ENCODE measurements at places on chromosomes 2 and 18. TPM values are rescaled to one million over a fixed set of nuclear protein-coding genes. Genes with fewer than 3 reads are reported as not detected.

DNA sequence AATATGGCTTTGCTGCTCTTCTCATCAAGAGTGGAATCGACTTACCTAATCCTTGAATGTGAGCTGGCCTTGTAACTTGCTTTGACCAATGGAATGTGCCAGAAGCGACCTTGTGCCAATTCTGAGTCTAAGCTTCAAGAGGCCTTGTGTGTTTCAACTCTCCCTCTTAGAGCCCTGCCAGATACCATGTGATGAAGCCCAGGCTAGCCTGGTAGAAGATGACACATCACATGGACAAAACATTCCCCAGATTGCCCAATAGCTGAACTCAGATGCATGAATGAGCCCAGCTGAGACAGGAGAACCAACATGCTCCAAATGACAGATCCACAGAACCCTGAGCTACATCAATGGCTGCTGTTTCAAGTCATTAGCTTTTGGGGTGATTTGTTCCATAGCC lies 4.2 kb upstream of the KLHL14 start:
- no peak for DNase-seq

- no peak for DNase-seq
Measured at GRCh38 chr2:88628571-88628939, 1.3 kb upstream of the EIF2AK3 start.

GRCh38 chr2:11344956-11345677 lies 681 bp upstream of the ROCK2 start:
- peak; percentile 91 for DNase-seq

DNA sequence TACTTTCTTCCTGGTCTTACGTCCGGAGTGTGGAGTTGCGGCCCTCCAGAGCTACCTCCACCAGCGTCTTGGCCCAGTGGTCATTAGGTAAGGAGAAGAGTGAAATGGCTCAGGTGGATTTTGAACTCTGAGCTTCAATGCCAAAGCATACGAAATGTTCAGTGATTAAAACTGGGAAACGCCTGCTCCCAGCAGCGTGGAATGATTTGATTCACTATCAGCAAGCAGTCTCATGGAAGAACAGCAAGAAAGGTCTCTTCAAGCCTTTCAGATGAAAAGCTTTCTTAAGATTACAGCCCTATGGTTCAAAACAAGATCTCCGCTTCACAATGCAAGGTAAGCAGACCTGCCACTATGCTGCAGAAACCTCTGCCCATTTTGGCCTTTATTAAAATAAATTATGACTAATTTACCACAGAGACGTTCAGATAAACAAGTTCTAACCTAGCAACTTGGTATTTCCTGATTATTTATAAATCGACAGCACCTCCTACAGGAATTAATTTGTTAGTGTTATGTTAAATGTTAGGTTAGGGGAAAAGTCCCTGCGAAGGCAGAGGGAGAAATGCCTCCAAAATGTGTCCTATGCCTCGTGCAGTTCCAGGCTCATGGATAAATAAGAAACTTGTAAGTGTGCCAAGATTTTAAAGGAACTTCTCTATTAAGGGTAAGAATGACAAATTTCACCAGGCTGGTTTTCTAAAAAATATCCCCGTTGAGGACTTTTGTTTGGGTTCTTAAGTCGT lies 10.1 kb downstream of the SP9 start:
- peak; percentile 69 for DNase-seq

GRCh38 chr2:177078416-177078815 lies 134.2 kb upstream of the HNRNPA3 start:
- DNase-seq: peak; percentile 7

DNA sequence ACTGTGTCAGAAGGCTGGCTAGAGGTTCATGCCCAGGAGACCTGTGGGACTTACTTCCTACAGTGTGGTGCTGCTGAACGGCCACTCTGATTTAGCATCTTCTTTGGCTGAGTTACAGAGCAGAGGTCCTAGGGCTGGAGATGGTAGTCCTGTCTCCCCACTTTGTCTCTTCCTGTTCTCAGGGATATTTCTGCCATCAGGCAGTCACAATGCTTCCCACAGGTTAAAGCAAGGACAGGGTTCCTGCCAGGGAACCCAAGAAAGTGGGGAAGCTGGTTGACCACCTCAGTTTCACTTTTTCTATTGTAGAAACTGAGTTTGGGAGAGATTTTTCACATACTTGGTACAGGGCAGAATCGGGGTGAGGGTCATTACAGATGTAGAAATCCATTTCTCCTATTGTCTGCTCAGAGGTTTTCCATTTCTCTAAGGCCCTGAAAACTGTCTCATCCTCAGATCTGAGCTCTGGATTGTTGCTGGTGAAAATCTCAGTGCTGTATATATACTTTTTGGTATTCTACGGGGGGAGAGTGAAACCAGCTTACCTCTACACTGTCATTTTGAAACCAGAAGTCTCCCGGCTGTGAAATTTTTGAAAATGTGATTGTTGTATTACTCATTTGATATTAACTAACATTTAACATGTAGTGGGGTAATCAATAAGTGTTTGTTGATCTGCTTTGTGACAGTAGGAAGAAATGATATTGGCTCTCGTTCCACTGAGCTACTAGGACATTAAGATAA lies 37.0 kb upstream of the MEP1B start:
- DNase-seq: no peak

GRCh38 chr2:72757177-72757775 lies 68.6 kb downstream of the EXOC6B start:
- DNase-seq: peak; percentile 42

DNA sequence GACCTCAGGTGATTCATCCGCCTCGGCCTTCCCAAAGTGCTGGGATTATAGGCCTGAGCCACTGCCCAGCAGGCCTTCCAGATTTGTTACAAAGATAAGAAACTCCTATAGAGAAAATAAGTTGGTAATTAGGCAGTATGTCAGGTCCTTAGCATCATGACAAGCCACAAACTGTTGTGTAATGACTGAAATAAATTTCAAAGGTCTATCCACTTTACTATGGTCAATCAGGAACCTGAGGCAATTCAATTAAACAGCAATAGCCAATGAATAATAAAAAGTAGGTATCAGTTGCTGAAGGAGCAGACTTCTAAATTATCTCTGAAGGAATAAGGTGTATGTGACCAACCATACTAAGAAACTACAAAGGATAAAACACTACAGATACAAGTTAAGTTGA lies 62.4 kb upstream of the ATIC start:
- peak; percentile 60 for DNase-seq

DNA sequence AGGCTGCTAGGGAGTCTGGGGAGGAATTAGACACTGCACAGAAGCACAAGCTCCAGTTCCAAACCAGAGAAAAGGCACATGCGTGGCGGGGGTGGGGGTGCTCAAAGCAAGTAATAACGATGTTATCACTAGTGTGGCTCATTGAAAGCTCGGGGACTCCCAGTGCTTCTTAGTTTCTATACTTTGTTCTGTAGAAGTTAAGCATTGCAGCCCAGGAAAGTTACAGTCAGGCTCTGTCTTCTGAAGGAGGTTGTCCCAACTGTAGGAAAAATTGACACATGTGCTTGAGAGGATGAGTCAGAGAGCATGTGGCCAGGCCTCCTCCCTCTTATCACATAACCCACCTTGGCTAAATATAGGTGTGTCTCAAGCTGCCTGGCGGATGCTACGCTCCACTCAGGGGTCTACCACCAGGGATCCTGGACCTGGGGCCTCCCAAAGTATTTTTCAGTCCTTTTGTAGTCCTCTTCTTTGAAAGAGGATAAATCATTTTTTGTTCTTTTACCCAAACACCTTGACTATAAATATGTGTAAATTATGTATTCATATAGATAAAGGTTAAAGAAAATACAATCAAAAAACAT lies 3.8 kb downstream of the GALNT5 start:
- DNase-seq: peak; percentile 93

DNA sequence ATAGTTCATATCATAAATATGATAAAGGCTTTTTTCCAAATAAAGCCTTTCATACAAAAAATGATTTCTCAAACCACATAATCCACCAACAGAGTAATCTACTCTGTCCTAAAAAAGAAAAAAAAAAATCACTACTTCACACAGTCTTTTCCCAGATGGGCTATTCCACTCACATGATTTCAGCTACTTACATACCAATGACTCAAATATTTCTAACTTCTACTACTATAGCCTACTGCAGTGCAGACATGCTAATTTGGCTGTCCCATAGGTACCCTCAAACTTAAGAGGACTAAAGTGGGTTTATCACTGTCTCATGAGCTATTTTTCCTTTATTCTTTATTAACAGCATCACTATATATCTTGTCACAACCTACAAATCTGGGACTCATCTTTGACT lies 57.4 kb downstream of the SLC66A3 start:
- no peak for DNase-seq

GRCh38 chr2:235144291-235144690 lies 192.5 kb downstream of the SH3BP4 start:
- no peak for DNase-seq

DNA sequence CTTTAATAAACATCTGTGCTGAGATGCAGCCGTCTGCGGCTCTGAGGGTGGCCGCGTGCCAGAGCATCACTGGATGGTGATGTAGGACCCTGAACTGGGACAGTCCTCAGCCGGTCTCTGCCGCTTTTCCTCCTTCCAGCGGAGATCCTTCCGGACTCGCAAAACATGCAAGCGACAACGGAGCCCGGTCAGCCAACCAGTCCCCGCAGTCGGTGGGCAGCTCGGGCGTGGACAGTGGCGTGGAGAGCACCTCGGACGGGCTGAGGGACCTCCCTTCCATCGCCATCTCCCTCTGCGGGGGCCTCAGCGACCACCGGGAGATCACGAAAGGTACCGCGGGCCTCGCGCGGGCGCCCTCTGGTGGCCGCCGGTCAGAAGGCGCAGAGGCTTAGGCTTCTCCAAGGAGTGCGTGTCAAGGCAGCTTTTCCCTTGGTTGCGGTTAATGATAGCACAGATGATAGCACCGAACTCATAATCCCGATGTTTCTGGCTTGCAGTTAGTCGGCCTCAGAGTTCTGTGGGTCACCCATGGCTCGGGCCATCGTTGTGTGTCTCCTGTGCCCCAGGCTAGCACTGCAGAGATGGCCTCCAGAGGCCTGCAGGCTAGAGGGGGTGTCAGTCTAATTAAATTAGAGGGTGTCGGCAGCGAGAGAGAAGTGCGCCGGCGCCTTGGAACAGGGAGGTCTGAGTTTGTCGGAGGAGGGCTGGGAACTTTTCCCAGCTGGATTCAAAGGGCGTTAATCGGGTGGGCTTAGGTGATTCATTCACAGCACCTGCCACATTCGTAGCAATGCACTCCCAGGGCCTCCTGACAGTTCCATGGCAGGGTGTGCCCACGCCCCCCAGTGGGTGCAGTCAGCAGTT lies 38.5 kb downstream of the LPIN1 start:
- no peak for DNase-seq

DNA sequence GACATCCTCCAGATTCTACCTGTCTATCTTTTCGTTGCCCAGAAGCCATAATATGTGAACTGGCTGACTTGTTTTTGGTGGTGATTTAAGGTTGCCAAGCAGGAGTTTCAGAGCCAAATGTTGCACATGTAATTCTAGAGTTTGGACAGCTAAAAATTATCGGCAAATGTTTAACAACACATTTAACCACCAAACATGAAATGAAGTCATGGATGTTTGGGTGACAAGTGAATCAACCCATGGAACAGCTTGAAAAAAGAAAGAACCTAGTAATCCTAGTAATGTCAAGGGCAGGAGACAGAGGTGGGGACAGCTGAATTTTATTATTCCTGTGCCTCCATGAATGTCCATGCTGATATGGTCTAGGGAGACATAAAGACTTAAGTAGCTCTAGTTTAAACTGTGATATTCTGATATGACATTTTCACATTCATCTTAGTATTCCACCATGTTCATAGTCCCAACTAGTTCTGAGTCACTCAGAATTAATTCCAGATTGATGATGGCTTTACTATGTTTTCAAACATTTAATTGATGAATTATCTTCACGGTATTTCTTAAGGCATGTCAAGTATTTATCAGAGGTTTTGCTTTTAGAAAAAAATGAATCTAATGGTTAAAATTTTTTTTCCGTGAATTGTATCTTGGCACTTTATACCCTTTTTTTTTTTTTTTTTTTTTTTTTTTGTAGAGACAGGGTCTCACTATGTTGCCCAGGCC lies 101.7 kb downstream of the SOCS6 start:
- no peak for DNase-seq

- DNase-seq: peak; percentile 62
Measured at GRCh38 chr18:13216711-13217465, 1.7 kb upstream of the LDLRAD4 start.

GRCh38 chr2:443741-444140 lies 155.8 kb upstream of the ALKAL2 start:
- no peak for DNase-seq

Gene RMDN2
- 26.0 TPM for polyA plus RNA-seq

Gene ALPG
- polyA plus RNA-seq: 0.01 TPM

Gene LHCGR
- not detected for polyA plus RNA-seq

Gene HOXD9
- 0.27 TPM for polyA plus RNA-seq

Gene GKN2
- not detected for polyA plus RNA-seq

Gene CD8A
- 3.7 TPM for polyA plus RNA-seq

Gene FIGN
- polyA plus RNA-seq: 0.64 TPM

Gene ALKAL2
- 3.5 TPM for polyA plus RNA-seq

Gene MROH2A
- polyA plus RNA-seq: 0.19 TPM

Gene UGT1A3
- 6.8 TPM for polyA plus RNA-seq

All from small intestine (tissue), 16 donors.